ENCODE measurements at places on chromosomes 4 and X. TPM values are rescaled to one million over a fixed set of nuclear protein-coding genes. Genes with fewer than 3 reads are reported as not detected.

DNA sequence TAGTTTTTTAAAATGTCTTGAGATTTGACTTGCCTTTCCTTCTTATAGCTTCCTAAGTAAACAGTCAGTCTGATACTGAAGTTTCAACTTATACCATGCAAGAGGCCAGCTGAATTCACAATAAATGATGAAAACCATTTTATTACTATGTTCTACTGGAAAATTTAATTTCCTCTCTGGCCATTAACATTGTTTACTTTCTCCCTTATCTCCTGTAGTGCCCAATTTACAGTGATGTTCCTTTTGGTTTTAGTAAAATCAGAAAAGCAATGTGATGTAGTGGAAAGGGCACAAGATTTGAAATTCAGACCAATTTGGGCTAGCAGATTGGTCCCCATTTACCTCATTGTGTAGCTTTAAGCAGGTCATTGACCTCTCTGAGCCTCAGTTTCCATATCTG is 54.2 kb downstream of the SLC9A6 start:
- no peak overlapping the region for H3K27ac ChIP-seq
- H3K36me3 ChIP-seq, result no peaks in the 10 kb centered on the region
- no peaks in the 10 kb centered on the region for H3K4me1 ChIP-seq
- no peak overlapping the region for H3K4me3 ChIP-seq

NXT2 gene
- total RNA-seq, result 6.9 TPM

DNA sequence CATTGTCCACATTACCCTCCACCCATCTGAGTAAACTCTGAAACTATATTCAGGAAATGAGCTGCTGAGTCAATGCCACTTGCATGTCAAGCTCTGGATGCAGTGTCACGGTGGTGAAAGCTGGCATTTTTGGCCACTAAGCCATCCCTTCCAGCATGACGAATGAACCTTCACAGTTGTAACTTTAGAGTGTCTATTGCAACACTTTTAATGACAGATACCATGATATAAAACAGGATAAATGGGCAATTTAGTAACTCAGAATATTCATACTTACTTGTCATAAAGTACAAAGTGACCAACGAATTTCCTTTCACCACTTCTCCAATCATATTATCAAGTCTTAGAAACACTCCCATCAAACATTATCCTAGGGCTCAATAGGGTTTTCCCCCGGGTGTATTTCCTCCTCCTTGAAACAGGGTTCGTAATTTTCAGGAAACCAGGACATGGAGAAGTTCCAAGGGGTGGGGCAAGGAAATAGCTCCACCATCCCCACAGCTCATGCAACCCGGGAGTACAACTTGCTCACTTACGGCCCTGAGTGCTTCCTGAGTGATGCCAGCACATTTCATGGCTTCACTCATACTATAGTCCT is 73.1 kb downstream of the MTHFD2L start:
- no peak for DNase-seq
- H3K4me3 ChIP-seq, result no peak overlapping the region
- no peaks in the 10 kb centered on the region for H3K36me3 ChIP-seq
- no peak overlapping the region for H3K27ac ChIP-seq
- no peaks in the 10 kb centered on the region for H3K27me3 ChIP-seq
- no peaks in the 10 kb centered on the region for H3K4me1 ChIP-seq

RHOH gene
- 2.9 TPM for total RNA-seq

GPR34 gene
- total RNA-seq, result 3.2 TPM

NAP1L2 gene
- 4.7 TPM for total RNA-seq

- H3K4me1 ChIP-seq, result no peaks in the 10 kb centered on the region
- H3K27me3 ChIP-seq, result no peaks in the 10 kb centered on the region
- DNase-seq, result no peak
- H3K27ac ChIP-seq, result peak overlapping the region; percentile 15
- no peak overlapping the region for H3K4me3 ChIP-seq
- H3K36me3 ChIP-seq, result no peaks in the 10 kb centered on the region
These were observed 121.8 kb downstream of the PDE5A start for GRCh38 chr4:119506806-119507205.

GRCh38 chr4:184282895-184283654 is 65.4 kb upstream of the ENPP6 start:
- no peak for DNase-seq
- no peaks in the 10 kb centered on the region for H3K36me3 ChIP-seq
- no peak overlapping the region for H3K27ac ChIP-seq
- no peak overlapping the region for H3K4me3 ChIP-seq

DNA sequence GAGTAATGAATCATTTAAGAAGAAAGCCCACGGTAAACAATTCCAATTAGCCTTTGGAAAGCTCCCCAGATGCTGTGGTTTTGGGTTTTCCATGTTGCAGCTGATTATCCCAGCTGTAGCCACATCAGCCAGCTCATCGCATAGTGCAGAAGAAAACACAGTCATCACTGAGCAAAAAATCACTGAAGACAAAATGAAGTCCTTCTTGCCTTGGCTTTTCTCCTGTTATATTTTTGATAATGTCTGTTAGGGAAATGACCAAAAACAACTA is 193.0 kb upstream of the C1QTNF7 start:
- no peak overlapping the region for H3K4me3 ChIP-seq
- DNase-seq, result no peak
- H3K4me1 ChIP-seq, result peaks cover 56% of the 10 kb centered on the region
- H3K27me3 ChIP-seq, result no peaks in the 10 kb centered on the region
- no peaks in the 10 kb centered on the region for H3K36me3 ChIP-seq
